NCI-H748 treated with DMSO at 0.1 percent for 48 hours (cell line): ENCODE measurements at places on chromosomes 5 and 9.

DNA sequence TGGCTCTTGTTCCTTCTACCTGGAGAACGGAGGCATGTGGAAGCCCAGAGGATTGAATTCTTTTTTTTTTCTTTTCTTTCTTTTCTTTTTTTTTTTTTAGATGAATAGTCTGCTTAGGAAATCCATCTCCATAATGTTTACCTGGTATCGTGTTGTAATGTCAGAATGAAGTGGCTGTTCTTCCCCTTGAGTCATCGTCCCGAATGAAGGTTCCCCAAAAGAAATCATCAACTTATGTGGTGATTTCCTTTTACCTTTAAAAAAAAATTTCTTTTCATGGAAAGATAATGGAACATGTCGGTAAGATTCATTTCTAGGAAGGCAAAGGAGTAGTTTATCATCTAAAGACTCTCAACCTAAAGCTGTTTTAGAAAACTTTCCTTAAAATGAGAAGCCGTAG is 59.7 kb downstream of the DOCK8 start:
- no peak for DNase-seq

DNA sequence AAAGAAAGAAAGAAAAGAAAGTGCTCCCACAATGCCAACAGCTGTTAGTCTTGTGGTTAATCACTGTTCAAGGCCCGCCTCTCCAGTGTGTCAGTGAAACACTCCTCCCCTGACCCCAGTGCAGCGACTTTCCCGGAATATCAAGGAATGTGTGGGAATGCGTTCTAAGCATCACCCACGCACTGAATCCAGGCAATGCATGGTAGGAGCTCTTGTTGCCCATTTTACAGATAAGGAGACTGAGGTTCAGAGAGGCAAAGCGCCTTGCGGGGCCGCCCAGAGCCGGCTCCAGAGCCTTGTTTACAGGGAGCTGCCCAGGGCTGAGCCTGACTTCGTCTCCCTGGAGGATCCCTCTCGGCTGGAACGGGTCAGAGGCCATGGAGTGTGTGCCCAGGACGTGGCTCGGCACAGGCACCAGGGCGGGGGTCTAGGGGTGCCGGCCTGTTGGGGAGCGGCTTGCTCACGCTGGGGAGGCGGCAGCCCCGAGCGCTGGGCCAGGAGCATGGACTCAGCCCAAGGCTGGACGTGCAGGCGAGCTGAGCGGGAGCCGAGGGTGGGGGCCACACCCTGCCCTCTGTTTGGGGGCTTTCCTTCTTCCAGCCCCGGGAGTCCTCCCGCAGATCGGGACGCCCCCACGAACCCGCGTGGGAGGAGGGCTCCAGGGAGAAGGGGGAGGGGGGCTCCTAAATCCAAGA is 823 bp downstream of the ST6GALNAC6 start:
- DNase-seq, result no peak

DNA sequence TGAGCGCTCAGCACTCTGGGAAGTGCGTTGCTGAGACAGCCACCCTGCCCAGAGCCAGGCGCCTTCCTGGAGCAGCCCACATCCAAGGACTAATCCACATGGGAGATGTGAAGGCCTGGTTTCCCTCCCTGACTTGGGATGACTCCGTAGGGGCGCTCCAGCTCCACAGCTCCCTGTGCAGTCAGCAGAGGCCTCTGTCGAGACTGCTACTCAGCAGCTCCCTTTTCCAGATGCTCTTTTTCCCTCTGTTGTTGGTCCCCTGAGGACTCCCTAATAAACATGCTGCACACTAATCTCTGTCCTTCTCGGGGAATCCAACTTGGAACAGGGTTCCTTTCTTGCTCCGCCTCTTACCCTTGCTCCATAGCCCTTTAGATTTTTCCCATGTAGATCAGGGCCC is 237.3 kb downstream of the ZSWIM6 start:
- no peak for DNase-seq

- no peak for DNase-seq
These were observed 662.7 kb upstream of the RGMB start for GRCh38 chr5:98110791-98111190.

GRCh38 chr9:70472268-70473249 is 58.1 kb upstream of the KLF9 start:
- DNase-seq, result no peak

GRCh38 chr9:77464661-77465060 is 183.5 kb downstream of the GNA14 start:
- DNase-seq, result no peak

DNA sequence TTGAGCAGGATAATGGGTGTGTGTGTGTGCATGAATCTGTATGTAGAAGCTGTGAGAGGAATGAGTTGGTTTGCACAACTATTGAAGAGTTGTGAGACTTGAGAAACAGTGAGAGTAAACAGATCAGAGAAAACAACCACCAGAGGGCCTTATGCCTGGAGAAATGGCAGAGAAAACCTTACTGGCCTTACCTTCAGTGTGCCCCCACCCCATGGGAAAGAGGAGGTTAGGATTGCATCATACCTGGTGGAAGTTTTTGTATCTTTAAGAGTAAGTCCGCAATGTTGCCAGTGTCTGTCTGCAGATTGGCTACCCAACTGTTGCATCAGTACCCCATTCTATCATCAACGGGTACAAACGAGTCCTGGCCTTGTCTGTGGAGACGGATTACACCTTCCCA is 1909.4 kb upstream of the WWC1 start:
- DNase-seq, result no peak

DNA sequence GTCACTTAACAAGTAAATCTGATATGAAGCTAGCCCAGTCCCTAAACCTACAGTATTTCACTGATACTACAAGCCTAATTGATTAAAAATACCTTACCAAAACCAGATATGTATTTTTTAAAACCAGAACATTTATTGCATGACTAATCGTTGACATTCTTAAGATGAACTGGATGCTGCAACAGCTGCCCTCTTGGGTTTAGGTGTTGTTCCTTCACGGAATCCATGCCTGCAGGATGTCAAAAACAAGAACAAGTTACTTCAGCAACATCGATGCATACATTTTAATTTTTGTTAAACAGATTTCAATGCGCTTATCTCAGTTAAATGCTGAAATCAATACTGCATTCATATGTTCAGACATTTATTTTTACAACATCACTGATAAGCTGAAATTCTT is 2.7 kb downstream of the RPL37 start:
- DNase-seq, result no peak

DNA sequence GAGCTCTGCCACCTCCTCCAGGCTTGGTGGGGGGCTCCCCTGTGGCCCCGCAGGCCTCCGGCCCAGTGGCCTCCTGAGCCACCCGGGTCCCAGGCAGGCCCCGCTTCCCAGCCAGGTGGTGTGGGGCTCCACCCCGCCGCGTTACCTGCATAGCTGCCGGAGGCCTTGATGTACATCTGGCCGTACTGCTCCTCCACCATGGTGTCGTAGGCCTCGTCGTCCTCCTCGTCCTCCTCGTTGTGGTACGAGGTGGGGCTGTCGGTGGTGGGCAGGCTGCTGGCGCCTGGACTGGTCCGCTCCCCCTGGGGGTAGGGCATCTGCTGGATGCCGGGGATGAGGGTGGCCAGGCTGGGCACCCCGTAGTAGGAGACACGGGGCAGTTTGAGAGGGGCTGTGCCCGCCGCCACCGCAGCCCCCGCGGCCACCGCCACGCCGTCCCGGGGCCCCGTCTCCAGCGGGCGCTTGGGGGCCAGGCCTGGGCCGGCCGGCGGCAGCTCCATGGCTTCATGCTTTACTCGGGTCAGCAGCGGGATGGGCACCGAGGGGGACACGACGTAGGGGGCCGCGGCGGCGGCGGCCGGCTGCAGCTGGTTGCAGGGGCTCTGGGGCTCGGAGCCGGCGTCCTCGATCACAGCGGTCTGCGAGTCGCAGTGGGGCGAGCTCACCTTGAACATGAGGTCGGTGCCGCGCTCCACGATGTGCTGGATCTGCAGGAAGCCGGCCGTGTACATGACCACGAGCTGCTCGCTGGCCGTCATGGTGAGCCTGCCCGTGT is 45.4 kb downstream of the NACC2 start:
- DNase-seq, result no peak

GRCh38 chr9:127519301-127520166 is 68.2 kb downstream of the LRSAM1 start:
- DNase-seq, result no peak

DNA sequence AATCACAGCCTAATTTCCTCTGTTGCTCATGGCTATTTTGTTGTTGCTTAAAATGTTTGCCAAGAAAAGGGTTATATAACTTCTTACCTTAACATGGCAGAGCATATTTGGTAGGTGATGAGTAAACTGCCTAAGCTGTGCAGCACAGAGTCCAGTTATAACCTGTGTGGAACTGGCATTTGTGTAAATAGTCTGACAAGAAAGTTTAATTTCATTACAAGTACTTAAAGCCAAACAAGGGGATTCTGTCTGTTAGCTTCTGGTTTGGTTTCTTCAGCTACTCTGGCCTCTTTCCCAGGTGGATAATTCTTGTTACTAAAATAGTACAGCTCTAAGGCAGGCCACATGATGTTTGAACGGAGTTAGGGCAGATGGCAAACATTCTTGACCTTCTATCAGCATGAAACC is 72.2 kb downstream of the PTCD2 start:
- DNase-seq, result no peak

DNA sequence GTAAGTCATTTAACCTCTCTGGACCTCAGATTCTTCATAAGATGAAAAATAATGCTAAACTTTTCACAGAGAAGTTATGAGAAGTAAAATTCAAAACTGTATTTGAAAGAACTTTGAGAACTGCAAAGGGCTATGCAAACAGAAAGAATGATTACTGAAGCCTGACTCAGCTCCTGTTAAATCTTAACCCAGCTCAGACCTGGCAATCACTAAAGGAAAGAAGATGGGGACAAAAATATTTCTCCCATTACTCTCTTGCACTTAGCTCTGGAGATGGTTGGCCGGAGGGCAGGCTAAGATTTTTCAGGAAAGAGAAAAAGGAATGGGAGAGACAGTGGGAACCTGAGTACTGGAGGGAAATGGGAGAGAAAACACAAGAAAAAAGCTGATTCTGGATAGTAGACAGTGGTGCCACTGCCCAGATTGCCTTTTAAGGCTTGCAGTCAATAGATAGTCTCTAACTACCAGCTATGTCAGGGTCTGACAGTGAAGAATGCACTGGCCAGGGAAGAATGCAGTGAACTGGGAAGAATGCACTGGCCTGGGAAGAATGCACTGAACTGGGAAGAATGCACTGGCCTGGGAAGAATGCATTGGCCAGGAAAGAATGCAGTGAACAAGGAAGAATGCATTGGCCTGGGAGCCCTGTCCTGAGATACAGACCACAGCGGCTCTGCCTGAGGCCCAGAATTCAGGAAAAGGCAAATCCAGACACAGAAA is 25.2 kb upstream of the CEMIP2 start:
- no peak for DNase-seq

- no peak for DNase-seq
These were observed 171.4 kb upstream of the NFIB start for GRCh38 chr9:14485366-14485765.

- DNase-seq, result no peak
These were observed 5.7 kb downstream of the RAPGEF1 start for GRCh38 chr9:131734165-131734610.

GRCh38 chr9:136944212-136944518 is 373 bp downstream of the FBXW5 start:
- DNase-seq, result no peak

DNA sequence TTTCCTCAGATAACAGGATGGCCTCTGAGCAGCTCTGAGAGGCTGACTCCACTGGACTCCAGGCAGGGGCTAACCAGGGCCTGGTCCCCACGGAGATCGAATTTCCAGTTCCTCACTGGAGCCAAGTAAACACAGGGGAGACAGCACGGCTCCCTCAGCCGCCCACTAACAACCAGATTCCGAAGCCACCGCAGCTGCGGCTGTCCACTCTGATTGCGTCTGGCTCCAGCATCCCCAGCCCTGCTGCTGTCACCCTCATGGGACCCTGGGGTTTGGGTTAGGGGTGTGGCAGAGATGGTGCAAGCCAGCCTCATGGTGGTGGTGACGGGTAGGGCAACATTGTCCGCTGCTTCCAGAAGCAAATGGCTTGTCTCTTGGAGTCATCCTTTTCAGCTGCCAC is 172.6 kb downstream of the RGS3 start:
- DNase-seq, result no peak

GRCh38 chr9:8686516-8686915 is 886.9 kb upstream of the DMAC1 start:
- DNase-seq, result no peak

GRCh38 chr5:173866243-173866857 is 21.8 kb upstream of the CPEB4 start:
- DNase-seq, result no peak

- DNase-seq, result no peak
These were observed 431 bp downstream of the TMOD1 start for GRCh38 chr9:97501972-97502221.

DNA sequence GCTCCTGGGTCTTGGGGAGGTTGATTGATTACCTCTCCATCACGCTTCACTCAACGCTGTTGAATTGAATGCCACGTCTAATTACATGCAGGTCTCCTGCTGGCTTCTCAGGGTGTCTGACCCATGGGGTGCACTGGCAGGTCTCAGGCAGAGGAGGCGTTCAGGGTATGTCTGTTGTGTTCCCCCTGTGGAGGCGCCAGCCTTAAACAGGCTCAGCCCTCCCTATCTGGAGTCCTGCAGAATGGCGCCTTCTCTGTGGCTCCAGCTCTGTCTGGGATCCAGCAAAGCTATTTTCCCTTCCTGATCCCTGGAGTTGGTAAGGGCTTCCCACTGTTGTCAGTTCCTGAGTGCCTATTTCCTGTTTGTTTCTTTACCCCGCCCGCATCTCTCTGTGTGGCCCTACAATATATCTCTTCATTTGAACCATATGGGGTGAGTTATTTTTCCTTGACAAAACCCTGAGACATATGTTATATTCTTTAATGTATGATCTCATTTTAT is 150.0 kb downstream of the NTRK2 start:
- DNase-seq, result no peak

GRCh38 chr5:126400621-126401251 is 22.5 kb upstream of the GRAMD2B start:
- no peak for DNase-seq

GRCh38 chr9:17810728-17811571 is 232.1 kb downstream of the SH3GL2 start:
- DNase-seq, result peak; percentile 43

DNA sequence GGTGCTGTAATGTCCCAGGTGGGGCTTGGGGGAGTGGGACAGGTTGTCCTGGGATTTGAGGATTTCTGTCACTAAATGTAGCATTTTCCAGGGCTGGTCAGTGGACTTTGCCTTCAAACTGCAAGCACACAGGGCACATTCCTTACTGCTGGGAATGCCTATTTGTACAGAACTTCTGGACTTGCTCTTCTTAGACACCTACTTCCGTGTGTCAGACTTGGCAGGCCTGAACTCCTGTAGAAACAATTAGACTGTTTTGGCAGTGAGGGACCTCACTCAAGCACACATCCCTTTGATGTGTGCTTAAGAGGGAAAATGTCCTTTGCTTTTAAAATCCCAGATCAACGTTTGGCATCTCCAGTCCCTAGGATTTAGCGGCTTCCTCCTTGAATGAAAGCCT is 192.2 kb downstream of the PAPPA start:
- no peak for DNase-seq
